Stimulated activated CD8-positive, alpha-beta memory T cell treated with anti-CD3 and anti-CD28 coated beads, Interleukin-2, amount 100 ng/mL, for 1 hour (primary cell): ENCODE measurements at places on chromosomes 2 and 18.

DNA sequence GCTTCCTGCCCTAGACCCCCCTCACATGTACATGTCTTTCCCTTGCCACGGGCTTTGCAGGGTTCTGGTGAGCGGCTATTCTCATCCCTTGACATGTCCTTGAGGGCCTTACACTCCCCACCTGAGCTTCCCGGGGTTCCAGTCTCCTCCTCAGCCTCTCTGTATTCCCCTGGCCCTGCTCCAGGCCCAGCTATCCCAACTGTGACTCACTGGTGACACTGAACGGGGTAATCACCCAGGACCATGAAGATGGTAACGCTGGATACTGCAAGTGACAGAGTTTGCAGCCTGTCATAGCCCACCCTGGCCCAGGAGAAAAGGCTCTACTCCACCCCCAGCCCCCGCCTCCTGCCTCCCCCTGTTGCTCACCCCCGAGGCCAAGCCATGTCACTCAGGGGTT, 27.3 kb downstream of the KIF3C start:
- no peak for DNase-seq

- DNase-seq = no peak
Observed at GRCh38 chr2:23379220-23379695, 5.7 kb upstream of the KLHL29 start.

GRCh38 chr2:145096582-145096981, 576.7 kb upstream of the ZEB2 start:
- DNase-seq = no peak

GRCh38 chr2:137508739-137509384, 455.4 kb upstream of the HNMT start:
- DNase-seq = no peak

DNA sequence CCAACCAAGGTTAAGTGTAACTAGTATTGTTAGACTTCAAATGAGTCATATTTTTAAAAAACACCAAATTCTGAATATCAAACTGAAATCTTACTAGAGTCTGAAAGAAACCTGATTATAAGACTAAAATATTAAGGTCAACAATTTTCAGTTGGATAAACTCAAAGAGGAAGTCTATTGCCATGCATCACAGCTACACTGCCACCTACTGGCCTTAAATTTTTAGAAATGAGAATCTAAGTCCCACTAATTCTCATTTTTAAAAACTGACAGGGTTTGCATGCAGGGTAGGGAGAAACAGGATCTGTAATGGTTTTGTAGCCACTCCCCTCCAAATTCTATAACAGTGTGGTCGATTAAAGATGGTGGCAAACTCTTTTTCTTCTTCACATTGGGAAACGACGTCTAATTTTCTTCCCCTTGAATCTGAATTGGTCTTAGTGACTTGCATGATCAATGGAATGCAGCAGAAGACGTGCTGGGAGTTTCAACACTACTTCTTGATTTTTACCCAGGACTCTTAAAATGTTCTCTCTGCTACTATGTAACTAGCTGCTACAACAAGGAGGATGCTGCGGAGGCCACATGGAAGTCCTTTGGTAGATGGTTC, 176.1 kb upstream of the SESTD1 start:
- DNase-seq = no peak

GRCh38 chr2:46309052-46309953, 12.1 kb downstream of the EPAS1 start:
- no peak for DNase-seq

DNA sequence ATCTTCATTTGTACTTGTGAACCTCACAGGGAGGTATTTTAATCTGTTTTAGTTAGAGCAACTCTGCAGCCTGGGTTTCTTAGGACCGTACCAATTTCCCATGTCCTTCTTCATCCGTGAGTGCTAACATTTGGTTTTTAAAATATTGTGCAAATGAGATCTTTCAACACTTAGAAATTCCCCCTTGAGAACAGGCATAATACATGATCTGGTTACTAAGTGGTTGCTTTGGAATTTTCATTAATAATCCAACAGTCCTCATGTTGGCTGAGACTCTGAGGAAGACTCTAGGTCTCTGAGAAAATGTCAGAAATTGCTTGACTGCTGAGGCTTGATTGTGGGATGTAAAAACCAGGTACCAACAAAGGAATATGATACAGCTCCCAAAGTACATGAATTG, 125.6 kb upstream of the CDCA7 start:
- DNase-seq = no peak

DNA sequence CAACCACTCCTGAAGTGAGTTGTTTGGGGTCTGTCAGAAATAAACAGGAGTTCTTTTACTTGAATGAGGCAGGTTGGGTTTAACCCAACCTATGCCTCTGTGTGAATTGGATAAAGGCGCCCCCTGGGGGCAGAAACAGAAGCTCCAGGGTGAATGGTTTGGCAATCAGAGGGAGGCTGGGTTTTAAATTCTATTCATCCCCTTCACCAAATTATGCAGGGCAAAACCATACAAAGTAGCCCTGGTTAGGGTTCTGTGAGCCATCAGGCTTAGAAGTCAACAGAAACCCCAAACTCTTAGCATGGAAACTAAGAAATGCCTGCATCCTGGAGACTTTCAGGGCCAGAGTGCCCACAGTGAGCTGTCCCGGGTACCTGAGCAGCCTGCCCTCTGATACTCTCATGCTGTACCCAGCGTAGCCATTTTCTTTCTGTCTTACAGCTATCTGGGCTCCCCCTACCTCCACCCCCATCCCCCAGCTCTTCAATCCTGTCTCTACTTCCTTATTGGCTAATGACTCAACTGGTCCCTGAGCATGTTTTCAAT, 241.5 kb downstream of the ICOS start:
- peak; percentile 43 for DNase-seq

- no peak for DNase-seq
Observed at GRCh38 chr2:209830722-209831465, 59.3 kb downstream of the UNC80 start.

DNA sequence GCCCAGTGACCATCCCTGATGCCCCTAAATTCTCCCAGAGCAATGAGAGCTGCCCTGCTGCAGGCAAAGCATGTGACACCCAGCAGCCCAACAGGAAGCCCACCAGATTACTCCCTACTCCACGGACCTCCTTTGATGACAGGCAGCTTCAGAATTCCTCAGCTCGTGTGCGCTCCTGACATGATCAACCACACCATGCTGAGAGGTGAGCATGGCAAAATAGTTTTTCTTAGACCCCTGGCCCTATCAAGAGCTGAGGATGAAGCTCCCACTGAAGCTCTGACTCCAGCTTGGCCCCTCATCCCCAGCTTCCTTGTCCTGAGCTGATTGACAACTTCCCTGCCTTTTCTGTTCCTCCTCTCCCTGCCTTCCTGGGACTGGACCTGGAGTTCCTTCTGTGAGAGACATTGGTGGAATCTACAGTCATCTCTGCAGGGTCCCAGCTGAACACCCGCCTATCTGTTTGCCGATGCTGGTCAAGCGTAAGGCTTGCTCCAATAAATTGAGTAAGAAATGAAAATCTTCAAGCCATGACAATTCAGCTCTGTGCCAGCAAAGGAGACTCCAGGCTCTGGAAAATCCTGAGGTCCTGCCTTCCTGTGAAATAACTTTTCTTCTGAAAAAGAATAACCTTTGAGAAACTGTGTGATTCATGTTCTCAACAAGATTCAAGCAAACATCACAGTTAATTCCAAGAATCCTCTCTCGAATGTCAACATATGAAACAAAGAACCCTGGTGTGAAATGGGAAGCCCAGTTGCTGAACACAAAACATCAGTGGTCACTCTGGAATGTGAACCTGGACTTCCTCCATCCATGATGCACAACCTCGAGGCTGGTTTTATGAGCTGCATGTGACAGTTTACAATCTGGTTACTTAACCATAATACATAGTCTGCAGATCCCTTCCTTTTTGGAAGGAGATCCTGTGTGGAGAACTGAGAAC, 201.1 kb downstream of the SPP2 start:
- DNase-seq = no peak

DNA sequence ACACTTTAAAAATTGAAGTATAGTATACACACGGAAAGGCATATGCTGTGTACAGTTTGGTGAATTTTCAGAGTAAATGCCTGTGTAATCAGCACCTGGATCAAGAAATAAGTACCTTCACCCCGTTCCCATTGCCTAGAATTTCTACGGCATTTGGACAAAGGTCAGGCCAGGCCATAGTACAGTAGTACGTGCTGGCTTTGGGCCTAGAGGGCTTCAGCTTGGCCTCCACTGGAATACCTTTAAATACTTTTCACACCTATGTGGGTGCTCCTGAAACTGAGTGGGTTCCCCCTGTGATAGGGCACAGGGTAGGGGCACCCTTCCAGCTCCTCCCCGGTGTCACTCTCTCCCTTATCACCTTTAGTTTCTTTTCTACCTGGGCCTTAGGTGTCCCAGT, 26.5 kb downstream of the TET3 start:
- no peak for DNase-seq

- DNase-seq = no peak
Observed at GRCh38 chr18:60189856-60190255, 182.7 kb downstream of the MC4R start.

GRCh38 chr18:57208047-57208446, 61.2 kb downstream of the BOD1L2 start:
- no peak for DNase-seq

- no peak for DNase-seq
Observed at GRCh38 chr2:74890711-74891110, 56.8 kb downstream of the HK2 start.

DNA sequence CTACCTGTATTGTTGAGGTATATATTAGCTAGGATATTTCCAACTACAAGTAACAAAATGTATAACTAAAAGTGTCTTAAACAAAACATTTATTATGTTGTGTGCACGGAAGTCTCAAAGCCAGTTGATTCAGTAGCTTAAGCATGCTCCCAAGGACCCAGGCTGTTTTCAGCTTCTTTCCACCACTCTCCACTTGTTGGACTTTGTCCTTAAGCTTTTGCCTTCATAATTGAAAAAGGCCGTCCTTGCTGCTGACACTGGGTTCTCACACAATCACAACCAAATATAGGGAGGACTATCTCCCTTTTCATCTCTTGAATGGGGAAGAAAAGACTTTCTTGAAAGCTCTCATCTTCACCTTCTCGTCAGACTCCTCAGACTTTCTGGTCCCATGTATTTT, 12.2 kb upstream of the NEMP2 start:
- DNase-seq = no peak

DNA sequence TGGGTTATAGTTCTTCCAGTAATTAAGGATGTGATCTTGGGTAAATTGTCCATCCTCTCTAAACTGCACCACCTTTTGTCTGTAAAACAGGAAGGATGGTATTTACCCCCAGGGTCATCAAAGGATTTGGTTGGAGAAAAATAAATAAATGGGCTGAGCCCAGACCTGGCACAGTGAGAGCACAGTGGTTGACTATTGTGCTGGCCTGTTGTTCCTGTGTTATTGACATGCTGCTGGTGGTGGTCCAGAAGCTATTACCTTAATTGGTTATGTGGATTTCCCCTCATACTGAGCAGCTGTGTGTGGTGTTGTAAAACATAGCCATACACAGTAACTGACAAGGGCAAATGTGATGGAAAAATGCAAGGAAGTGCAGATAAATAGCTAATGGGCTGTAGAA, 746 bp upstream of the IL37 start:
- no peak for DNase-seq

GRCh38 chr18:55321265-55322177, 266.5 kb downstream of the TCF4 start:
- peak; percentile 12 for DNase-seq

GRCh38 chr2:140683658-140684057, 1447.2 kb downstream of the LRP1B start:
- DNase-seq = no peak

DNA sequence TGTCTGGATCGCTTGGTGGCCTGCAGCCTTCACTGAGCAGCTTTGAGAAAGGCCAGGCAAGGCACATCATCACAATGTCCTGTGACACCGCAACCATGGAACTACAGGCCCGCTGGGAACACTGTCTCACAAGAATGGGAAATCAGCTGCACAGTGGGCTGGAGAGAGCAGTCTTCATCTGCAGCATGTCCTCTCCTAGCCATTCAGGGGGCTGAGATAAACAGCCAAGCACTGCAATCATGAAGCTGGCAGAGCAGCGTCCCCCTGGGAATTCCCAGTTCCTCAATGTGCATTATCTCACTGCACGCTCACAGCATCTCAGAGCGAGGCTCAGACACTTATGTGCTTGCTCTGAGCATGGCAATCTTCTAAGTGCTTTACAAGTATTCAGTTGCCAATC, 1.9 kb downstream of the CMPK2 start:
- DNase-seq = no peak

DNA sequence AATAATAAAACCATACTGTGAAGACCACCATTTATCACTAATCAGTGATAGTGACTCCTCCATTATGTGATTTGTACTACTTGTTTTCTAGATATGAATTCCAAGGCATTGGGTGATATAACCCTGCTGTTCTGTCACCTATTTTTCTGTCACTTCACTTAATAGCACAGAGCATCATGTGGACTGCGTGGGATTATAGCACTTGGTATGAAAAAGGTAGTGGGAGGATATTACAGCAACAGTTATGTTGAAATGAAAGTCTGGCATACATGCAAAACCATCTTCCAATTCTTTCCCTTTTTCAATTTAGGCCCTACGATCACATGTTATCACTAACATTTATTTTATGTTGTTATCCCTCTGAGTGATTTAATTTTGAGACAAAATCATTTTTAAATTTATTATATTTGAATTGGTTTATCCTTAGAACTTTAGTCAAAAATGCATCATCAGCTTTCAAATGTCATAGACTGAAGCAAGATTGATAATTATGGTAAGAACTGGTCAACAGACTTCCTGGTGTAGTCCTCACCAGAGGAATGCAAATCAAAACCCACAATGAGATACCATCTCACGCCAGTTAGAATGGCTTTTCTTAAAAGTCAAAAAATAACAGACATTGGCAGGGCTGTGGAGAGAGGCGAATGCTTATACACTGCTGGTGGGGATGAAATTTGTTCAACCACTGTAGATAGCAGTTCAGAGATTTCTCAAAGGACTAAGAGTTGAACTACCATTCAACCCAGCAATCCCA, 242.6 kb downstream of the IKZF2 start:
- no peak for DNase-seq

- DNase-seq = no peak
Observed at GRCh38 chr2:142870526-142870925, 6.9 kb upstream of the KYNU start.
